ENCODE measurements at places on chromosomes 2 and 18.

DNA sequence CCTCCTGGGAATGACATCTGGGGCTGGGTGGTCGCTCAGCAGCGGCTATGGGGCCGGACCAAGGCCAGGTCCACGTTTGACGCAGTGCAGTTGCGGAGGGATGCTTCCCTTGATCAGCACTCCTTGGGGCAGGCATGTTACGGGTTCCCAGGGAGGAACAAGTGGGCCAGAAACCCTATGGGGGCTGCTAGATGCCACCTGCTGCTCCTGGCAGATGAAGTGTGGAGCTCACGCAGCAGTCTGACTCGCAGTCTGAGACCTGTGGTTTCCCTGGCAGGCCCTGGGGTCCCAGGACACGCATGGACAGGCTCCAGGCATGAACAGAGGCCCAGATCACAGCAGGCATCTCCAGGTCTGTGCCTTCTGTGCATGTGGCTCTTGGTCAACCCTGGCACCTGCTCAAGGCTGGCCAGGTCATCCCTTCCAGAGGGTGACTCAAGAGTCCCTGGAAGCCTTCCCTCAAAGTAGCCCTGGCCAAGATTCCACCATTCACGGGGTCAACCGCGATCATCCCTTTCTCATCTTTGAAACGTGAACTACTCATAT is 20.0 kb downstream of the KCNF1 start:
- DNase-seq, result no peak

DNA sequence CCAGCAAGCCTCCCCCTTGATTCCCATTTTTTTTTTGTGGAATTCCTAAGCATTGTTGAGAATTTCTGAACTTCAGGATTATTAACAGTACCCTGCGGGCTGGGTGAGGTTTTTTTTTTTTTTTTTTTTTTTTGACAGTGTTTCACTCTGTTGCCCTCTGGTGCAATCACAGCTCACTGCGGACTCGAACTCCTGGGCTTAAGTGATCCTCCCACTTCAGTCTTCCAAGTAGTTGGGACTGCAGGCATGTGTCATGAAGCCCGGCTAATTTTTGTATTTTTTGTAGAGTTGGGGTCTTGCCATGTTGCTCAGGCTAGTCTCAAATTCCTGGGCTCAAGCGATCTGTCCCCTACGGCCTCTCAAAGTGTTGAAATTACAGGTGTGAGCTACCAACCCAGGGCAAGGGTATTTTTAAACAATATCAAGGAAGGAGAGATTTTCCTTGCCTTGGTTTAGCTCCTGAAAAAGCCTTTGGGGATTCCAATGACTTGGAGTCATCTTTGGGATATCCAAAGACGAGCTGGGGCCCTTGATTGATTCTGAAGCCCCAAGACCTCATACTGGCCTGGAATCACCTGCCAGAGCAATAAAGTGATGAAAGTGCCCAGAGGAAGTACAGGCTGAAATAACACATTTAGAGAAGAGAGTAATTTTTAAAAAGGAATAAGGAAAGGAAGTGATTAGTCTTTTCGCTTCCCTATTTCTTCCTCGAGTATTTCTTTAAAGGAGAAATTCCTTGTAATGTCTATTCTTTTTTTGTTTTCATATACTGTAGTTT is 240.2 kb downstream of the TGIF1 start:
- no peak for DNase-seq

- DNase-seq, result no peak
These were observed 180.2 kb downstream of the LTBP1 start for GRCh38 chr2:33126958-33127357.

DNA sequence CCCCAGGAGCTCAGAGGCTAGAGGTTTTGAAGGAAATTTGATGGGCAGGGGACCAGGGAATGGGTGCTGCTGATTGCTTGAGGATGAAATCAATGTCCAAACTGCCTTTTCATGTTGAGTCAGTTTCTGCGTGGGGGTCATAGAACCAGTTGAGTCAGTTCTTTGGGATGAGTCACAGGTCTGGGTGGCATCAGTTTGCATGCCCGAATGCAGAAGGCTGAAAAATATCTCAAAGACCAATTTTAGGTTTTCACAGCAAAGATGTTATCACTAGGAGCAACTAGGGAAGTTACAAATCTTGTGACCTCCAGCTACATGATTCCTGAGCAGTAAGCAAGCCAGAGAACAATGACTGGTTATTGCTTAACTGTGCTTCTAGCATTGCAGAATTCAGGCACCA is 1135.1 kb upstream of the CRIM1 start:
- no peak for DNase-seq

- DNase-seq, result no peak
These were observed 3.0 kb upstream of the GRB14 start for GRCh38 chr2:164624316-164624715.

GRCh38 chr2:10136101-10136934 is 13.8 kb downstream of the RRM2 start:
- DNase-seq, result no peak

DNA sequence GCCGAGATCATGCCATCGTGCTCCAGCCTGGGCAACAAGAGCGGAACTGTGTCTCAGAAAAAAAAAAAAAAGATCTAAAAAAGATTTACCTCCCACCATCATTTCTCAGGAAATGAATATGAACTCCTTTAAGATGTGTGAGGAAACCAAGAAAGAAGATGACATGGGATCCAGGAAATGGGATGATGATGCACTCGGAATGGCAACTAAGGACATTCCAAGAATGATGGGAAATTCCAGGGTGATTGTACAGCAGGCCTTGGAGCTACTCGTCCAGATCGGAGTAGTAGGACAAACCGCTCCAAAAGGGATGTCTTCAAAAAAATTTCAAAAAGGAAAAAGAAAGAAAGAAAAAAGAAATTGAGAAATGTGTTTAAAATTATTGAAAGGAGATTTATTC is 84.9 kb upstream of the PMAIP1 start:
- DNase-seq, result no peak

DNA sequence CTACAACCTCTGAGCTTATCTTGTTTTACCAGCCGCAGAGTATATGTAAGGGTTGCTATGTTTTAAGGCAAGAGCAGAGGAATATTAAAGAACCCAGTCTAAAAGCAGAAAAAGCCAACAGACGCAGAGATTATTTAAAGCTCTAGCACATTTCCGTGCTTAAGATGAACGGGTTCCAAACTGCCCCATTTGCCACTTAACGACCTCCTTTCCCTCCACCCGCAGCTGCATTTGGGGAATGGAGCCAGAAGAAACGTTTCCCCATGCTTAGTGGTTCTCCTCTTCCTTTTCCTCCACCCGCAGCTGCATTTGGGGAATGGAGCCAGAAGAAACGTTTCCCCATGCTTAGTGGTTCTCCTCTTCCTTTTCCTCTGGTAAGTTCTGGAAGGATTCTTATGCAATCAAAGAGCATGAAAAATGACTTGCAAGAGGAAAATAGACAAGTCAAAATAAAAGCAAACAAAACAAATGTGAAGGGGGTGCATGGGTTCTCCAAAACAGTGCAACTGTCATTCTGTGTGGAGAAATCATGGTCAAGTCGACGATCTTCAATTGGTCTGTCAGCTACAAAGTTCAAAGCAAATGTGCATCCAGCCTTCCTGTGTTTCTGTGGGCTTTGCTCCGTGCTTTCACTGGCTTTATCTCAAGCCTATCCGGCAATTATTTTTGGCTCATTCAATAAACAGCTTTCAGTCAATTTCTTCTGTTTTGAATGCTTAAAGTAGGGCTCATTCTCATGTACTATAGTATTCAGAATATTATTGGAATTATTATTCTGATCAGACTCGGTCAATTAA is 57.8 kb downstream of the DIPK1C start:
- DNase-seq, result no peak

DNA sequence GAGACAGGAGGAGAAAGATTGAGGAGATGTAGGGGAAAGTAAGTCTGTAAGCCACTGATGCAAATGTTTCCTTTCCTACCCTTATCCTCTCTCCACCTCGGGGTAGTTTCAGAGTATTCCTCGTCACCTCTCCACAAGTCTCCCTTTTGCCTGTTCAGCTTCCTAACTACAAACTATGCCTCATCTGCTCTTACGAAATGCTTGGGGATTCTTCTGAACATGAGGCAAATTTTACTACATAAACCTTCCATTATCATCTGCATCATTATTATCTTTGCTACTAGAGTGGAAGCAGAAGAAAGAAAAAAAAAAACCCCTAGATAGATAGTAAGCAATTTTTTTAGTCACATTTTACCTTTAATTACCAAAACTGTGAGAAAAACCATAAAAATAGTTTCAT is 43.1 kb upstream of the CWC22 start:
- no peak for DNase-seq

- no peak for DNase-seq
These were observed 62.9 kb downstream of the DIS3L2 start for GRCh38 chr2:232024457-232024856.

DNA sequence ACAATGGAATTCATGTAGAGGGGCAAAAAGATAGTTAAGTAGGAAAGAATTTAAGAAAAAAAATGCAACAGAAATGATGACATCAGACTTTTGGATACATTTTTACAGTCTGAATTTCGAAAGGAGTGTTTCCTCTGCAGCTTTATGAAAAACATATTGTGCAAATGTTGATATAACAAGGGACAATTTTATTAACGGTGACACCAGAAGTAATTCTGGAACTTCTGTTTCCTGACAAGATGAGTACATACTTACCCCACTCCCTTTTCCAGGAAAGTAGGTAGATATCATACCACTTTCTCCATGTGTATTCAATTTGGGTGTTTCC is 369.6 kb downstream of the FBXO15 start:
- DNase-seq, result no peak

GRCh38 chr2:30684996-30685395 is 122.2 kb downstream of the CAPN13 start:
- no peak for DNase-seq

- no peak for DNase-seq
These were observed 260.5 kb upstream of the MYT1L start for GRCh38 chr2:2591542-2591940.

GRCh38 chr18:11251229-11251890 is 102.0 kb upstream of the PIEZO2 start:
- no peak for DNase-seq

DNA sequence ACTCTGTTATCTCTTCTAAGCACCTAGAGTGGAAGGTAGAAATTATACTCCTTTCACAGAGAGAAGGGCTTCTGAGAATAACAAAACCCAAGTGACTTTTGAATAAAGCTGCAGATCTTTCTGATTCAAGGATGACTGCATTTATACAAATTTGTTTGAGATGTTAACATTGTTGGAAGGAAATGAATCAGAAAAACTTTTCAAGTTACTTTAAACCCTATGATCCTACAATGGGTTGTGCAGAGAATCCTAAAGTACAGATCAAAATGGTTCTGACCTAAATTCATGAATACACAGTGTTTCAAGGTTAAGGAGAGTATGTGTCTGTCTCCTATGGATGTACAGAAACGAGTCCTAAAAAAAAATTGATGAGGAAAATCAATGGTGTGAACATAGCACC is 1.8 kb downstream of the RFTN2 start:
- no peak for DNase-seq

- DNase-seq, result no peak
These were observed 229.9 kb downstream of the ACKR3 start for GRCh38 chr2:236799391-236800026.

DNA sequence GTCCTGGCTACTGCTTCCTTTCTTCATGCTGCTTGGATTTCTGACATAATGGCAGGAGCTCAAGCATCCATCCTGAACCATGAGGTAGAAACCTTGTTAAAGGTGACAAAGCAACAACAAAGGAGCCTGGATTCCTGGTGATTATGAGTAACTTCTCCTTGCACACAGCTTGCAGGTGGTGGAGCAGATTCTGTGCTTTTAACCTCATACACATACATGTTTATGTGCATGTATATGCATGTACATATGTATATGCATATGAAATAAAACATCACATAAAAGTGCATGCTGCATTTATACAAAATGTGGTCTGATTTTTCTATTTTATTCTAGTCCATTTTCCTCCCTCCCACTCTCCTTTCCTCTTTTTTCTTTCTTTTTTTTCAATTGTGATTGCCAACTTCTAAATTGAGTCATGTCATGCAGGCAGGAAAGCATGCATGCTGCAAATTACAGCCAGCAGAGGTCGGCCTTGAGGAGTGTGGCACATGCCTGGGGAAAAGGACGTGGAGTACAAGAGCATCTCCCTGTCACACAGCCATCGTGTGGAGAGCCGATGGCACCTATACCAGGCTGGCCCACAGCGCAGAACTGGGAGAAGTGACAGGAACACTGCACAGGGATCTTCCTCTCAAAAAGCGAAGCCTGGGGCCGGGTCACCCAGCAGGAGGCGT is 17.9 kb downstream of the LCT start:
- no peak for DNase-seq

DNA sequence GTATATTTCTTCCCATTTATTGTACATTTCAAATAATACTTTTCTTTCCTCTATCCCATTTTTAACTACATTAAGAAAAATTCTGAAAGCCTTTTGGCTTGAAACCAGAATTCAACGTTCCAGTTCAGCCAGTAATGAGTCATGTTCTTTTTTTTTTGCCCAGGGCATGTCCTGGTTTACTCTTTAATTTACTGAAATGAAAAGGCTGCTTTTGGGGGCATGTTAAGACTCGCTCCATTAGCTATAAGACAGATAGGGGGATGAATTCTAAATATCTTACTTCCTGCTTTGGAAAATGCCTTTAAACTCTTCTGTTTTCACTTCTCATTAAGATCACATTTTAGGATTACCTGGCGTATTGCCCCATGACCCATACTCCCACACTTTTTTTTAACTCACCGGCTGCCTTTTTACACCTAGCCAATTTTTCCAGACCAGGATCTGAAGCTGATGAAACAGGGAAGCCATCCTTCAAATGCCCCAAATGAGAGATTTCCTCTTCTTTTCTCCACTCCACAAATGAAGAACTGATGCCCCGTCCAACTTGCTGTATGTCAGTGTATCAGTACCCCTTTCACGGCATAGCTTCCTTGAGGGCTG is 585 bp downstream of the ABCA12 start:
- DNase-seq, result no peak

GRCh38 chr2:11622611-11623010 is 47.4 kb downstream of the NTSR2 start:
- no peak for DNase-seq

GRCh38 chr2:232869138-232870017 is 686 bp upstream of the SNORC start:
- no peak for DNase-seq

- no peak for DNase-seq
These were observed 7.8 kb downstream of the EHD3 start for GRCh38 chr2:31241625-31242270.

DNA sequence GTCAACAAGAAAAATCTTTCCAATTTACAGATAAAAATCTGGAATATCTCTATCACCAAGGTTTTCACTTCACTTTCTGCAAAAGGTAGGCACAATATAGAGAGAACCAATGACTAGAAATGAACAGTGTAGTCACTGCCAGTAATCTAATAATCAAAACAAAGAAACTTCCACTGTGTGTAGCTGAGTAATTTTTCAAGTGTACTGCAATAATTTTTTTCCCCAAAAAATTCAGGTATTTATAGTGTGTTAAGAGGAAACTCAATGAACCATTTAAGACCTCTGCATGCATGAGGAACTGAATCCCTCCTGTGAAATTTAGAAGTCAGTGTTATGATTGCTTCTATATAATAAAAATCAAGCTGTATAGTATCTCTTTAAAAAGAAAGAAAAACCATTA is 121.8 kb downstream of the MEMO1 start:
- DNase-seq, result no peak

Measured in stimulated activated CD8-positive, alpha-beta memory T cell treated with anti-CD3 and anti-CD28 coated beads, Interleukin-12 subunit alpha, Interleukin-12 subunit beta, amount 100 ng/mL, for 1 hour (primary cell).